Stimulated activated CD8-positive, alpha-beta memory T cell treated with anti-CD3 and anti-CD28 coated beads, Interleukin-4, amount 100 ng/mL, for 4 hours (primary cell): ENCODE measurements at places on chromosomes 3 and 15.

- no peak for DNase-seq
Measured at GRCh38 chr3:94996743-94997142, 933.9 kb downstream of the NSUN3 start.

DNA sequence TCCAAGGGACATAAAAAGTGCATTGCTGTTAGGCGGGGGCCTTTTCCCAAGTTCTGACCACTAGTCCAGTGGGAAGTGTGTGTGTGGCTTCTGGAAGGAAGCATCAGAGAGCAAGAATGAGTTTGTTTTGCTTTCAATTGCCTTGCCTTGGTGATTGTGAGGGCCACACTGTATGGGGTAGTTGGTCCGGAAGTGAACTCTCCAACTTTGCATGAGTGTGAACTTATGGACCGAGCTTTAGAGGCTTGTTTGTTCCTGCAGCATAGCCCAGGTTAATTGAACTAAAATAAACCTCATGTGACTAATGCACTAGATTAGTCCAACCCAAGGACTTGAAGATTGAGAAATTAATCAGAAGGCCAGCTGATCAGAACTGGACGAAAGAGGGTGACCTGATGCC, 171.7 kb downstream of the NR2F2 start:
- no peak for DNase-seq

DNA sequence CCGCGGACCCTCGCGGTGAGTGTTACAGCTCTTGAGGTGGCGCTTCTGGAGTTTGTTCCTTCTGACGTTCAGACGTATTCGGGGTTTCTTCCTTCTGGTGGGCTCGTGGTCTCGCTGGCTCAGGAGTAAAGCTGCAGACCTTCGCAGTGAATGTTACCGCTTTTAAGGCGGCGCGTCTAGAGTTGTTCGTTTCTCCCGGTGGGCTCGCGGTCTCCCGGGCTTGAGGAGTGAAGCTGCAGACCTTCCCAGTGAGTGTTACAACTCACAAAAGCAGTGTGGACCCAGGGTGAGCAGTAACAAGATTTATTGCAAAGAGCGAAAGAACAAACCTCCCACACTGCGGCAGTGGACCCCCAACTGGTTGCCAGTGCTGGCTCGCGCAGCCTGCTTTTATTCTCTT, 177.1 kb downstream of the UACA start:
- DNase-seq: no peak

GRCh38 chr3:192831801-192832347, 85.8 kb downstream of the MB21D2 start:
- DNase-seq: no peak

DNA sequence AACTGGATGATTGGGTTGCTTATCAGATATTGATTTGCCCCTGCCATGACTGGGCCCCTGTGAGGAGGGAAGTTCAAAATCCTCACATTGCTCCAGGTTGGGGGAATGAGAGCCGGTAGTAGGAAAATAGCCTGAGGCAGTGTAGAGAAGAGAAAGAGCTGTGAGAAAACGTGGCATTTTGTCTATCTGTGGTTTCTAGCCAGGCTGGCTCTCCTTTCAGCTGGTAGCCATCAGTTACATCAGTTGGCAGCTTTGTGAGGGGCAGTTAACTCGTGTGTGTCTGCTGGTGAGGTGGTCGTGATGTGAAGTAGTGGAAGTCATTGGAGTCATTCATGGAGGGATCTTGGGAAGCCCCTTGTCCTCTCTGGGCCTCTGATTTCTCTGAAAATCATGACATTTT, 5.2 kb downstream of the ESYT3 start:
- DNase-seq: no peak

DNA sequence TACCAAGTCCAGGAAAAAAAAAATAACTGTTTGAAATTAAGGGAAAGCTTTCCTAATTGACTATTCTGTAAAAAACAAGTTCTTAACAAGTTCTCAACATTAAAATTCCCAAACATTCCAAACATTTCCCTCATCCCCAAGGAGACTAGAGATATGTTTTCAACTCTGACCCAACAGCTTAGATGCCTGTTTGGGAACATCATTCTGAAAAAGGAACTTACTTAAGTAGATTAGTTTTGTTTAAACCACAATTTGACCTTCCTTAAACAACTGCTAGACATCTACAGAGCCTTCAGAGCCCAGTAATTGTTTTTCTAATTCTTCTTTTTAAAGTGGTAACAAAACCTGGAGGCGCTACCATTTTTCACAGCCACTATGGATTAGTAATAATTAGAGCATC, 12.8 kb downstream of the UBR1 start:
- no peak for DNase-seq

DNA sequence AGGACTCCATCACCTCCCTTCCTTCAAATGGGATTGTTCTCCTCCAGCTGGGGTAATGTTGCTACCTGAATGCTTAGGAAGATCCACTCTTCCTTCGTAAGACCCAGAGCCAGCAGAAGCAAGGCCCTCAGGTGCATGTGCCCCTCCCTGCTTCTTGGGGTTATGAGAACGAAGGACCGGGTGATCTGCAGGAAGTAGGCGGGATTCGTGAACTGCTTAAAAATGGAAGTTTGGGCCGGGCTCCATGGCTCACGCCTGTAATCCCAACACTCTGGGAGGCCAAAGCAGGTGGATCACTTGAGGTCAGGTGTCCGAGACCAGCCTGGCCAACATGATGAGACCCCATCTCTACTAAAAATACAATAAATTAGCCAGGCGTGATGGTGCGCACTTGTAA, 8.0 kb downstream of the TLR9 start:
- no peak for DNase-seq
